ENCODE measurements at places on chromosomes 1 and 21.

DNA sequence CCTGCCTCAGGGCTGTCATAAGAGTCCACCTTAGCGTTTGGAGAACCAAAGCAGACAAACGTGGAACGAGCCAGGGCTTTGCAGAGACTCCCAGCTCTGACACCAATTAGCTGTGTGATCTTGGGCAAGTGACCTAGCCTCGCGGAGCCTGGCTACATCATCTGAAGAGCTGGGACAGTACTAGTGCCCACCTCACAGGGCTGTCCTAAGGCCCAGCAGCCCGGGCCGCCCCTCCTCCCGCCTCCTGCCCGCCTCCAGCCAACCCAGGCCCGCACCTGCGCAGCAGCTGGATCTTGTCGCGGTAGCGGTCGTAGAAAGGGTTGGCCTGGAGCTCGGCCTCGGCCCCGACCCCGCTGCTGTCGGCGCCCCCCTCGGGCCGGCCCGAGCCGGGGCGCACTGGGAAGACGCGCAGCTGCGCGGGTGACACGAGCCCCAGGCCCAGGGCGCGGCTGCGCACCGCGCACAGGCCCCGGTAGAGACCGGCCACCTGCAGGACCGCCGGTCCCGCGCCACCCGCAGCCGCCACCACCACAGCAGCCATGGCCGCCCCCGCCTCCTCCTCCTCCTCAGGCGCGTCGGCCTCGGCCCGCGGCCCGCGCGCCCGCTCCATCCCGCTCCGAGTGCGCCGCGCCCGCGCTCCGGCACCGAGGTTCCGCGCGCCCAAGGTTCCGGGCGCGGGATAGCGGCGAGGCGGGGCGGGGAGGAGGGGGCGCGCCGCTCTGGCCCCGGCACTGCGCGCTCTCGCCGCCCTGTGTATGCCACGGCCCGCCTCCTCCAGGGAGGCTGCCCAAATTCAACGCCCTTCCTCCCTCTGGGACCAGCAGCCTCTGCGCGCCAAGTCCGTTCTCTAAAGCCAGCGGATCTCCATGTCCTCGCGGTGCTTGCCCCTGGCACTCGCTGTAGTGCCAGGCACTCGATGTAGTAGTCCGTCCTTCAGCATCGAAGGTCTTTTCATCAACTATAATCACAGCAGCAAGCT, at the start of gene ATPAF1:
Gene ATPAF1 (minus strand): TSS at position 583 of the 979 bp plus-strand sequence. CDS start 42 bp downstream, at position 541.
- peak; percentile 66 for DNase-seq

DNA sequence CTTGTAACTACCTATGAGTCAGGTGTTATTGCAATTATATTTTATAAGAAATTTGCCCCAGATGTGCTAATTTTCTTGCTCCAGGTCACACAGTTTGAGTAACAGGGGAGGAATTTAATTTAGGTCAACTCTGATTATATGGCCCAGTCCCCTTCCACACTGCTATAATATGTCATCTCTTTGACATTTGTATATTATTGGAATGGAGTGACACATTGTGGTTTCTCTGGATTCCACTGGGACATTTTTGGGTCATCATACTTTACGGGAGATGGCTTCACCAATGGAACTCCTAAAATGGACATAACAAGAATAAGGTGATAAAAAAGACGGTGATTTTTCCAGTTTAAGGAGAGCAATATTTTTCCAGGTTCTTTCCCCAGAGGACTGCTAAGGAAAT, 191.2 kb downstream of the DISC1 start:
- DNase-seq = no peak

DNA sequence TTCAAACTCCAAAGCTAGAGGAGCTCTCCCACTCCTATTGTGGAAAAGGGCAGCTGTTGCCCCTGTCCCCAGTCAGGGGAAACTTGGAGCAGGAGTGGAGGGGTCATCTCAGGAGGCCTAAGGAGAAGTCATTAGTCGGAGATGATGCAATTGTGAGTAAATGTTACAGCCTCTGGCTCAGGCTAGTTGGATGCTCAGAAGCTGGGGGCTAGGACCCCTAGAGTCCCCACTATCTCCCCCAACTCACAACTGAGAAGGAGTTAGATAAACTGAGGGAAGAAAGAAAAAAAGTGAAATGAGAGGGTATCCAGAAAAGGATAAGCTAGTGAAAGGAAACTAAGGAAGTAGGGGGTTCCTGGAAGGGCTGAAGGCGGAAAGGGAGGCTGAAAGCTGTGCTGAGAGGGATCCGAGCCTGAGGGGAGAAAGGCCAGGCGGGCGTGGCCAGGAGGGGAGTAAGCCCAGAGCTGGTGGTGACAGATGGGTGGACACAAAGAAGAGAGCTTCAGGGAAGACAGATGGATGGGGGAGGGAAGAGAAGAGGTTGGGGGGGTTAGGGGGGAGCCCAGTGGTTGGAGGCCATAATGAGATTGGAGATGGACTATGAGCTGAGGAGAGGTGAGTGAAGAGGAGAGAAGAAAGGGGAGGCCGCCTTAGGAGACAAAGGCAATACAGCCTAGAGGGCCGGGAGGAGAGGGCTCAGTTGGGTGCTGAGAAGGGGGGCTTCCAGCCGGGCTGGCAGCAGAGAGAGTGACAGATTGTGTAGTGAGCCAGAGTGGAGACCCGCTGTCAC, 4.5 kb upstream of the NHLH1 start:
- no peak for DNase-seq

GRCh38 chr1:156612666-156613065, 6.5 kb upstream of the HAPLN2 start:
- no peak for DNase-seq

- DNase-seq = no peak
These were observed 27.9 kb downstream of the FTCD start for GRCh38 chr21:46127239-46128105.

- DNase-seq = peak; percentile 57
These were observed 63.7 kb downstream of the MAP10 start for GRCh38 chr1:232868793-232869491.

DNA sequence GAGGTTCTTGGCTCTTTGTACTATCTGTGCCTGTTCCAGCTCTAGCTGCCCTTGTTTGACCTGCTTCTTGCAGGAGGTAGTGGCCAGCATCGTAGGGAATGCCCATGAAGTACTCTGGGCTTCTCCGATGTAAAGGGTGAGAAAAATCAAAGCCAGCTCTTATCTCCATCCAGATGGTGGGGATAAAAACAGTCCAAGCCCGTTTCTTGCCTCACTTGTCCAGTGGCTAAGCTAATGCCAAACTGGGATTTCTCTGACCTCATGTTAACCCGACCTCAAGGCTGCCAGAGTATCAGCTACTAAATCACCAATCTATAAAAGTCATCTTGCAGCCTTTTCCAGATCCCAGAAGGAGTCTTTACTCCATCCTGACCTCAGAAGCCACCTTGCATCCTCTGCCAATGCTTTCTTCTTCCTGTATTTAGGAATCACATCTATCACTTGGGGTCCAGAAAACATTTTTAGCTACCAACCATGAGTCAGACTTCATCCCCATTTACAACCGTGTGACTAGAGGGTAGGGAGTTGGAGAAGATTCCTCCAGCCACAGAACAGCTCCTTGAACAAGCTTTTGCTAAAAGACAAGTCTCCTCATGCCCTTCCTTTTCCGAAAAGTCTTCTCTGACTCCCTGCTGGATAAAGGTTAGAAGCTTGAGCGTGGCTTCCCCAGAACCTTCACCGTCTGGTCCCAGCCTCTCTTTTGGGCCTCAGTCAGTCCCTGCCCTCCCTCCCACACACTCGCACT, 35.9 kb downstream of the KCNC4 start:
- DNase-seq = no peak

DNA sequence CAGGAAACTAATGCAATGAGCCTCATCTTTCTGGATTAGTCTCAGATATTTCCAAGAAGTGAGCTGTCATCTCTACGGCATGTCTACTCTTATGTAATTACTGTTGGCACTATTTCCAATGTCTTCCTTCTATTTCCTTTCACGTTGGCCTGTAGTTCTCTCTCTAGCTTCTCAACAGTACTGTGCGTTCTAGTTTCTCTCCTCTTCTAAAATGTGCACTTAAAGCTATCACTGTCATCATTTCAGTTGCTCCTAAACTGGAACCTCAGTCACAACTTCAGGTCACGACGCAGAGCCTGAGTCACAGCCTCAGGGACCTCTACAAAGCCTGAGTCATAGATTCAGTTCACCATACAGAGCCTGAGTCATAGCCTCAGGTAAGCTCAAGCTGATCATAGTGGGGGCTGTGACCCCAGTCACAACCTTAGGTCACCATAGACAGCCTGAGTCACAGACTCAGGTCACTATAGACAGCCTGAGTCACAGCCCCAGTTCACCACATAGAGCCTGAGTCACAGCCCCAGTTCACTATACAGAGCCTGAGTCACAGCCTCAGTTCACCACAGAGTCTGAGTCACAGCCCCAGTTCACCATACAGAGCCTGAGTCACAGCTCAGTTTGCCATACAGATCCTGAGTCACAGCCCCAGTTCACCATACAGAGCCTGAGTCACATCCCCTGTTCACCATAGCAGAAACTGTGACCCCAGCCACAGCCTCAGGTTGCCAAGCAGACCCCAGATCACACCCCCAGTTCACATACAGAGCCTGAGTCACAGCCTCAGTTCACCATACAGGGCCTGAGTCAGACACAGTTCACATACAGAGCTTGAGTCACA, 13.0 kb downstream of the WNT9A start:
- no peak for DNase-seq

DNA sequence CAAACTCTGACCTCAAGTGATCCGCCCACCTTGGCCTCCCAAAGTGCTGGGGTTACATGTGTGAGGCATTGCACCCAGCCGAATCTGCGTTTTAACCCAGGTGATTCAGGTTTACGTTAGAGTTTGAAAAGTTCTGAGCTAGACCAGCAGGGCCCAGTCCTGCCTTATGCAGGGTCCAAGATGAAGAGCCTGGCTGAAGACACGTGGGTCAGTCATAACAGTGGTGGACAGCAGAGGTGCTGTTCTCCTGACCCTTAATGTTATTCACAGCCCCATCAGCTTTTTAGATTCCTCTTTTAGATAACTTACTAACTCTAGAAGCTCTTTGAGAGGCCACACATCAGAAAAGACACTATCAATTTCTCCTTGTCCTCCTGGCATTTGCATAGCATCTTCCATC, 50.0 kb downstream of the GNG4 start:
- DNase-seq = no peak

- DNase-seq = no peak
These were observed 88.6 kb upstream of the PLXNA2 start for GRCh38 chr1:208332774-208333126.

DNA sequence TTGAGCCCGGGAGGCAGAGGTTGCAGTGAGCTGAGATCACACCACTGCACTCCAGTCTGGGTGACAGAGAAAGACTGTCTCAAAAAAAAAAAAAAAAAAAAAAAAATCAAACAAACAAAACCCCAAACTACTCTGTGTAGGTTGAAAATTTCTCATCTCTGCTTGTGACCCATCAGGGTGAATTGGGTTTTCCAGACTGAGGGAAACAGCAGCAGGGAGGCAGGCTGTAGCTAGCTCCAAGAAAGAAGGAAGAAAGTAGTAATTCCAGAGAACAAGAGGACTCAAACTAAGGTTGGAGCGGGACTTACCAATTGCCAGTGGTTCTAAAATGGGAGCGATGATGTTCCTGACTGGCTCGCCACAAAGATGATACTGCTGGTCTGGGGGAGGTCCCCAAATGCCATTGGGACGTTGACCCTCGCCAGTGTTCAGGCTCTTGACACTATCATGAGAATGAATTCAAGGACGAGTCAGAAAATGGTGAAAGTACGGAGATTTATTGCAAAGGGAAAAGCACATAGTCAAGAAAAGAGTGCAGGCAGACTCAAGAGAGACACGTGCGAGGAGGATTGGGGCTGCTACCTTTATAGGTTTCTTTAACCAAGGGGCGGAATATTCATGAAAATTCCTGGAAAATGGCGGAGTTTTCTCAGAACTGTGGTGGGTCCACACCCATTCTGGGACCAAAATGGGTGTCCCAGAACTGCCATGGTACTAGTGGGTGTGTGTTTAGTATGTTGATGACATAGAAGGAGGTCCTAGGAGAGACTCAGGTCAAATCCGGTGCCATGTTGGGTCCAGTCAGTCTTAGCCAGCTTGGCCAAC, 13.4 kb downstream of the AADACL4 start:
- DNase-seq = no peak

All from NCI-H510A treated with DMSO at 0.1 percent for 48 hours (cell line).